ENCODE measurements at places on chromosomes 12 and 14.

DNA sequence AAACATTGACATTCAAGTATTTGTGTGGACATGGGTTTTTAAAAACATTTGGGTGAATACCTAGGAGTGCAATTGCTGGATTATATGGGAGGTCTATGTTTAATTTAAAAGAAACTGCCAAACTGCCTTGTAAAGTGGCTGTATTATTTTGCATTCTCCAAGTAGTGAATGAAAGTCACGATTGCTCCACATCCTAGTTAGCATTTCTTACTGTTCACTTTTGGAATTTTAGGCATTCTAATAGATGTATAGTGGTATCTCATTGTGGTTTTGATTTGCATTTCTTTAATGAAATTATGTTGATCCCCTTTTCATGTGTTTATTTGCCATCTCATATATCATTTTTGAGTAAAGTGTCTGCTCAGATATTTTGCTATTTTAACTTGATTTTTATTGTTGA, 159.5 kb downstream of the FOXG1 start:
- no peak for DNase-seq

DNA sequence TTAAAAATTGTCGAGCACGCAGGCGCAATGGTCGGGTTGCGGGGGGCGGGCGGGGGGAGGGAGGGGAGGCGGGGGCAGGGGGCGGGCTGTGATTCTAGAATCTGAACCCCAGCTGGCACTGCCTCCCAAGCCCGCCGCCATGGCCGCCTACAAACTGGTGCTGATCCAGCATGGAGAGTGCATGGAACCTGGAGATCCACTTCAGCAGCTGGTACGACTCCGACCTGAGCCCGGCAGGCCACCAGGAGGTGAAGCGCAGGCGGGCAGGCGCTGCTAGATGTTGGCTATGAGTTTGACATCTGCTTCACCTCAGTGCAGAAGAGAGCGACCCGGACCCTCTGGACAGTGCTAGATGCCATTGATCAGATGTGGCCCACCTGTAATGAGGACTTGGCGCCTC, 118.4 kb downstream of the NTN4 start:
- DNase-seq, result no peak

DNA sequence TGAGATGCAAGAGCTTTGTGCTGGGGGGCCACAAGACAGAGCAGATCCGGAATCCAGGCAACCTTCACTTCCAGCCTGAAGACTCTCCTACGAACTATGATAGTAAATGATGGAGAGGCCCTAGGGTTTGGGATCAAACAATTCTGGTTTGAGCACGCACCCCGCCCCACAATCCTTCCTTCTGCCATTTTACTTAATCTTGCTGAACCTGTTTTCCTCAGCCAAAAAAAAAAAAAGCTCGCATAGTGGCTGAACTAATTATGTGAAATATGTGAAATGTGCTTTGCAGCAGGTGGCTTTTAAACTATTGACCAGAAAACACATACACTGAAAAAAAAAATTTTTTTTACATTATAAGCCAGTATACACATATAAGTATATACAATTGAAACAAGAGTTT, 667 bp upstream of the ITFG2 start:
- DNase-seq, result no peak

DNA sequence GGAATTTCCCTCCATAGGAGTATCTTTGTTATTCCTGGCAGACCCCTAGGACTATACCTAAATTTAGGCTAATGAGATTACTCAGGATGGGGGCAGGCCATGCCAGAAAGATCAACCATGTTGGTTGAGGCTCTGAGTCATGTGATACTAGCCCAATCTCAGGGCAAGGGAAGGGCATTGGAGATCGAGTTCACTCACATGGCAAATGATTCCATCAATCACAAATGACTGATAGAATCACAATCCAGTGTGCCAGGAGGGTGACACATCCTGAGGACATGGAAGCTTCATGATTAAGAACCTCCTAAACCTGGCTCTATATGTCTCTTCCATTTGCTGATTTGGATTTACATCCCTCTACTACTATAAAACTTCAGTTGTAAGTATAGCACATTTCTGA, 182.3 kb downstream of the NTF3 start:
- DNase-seq, result no peak

DNA sequence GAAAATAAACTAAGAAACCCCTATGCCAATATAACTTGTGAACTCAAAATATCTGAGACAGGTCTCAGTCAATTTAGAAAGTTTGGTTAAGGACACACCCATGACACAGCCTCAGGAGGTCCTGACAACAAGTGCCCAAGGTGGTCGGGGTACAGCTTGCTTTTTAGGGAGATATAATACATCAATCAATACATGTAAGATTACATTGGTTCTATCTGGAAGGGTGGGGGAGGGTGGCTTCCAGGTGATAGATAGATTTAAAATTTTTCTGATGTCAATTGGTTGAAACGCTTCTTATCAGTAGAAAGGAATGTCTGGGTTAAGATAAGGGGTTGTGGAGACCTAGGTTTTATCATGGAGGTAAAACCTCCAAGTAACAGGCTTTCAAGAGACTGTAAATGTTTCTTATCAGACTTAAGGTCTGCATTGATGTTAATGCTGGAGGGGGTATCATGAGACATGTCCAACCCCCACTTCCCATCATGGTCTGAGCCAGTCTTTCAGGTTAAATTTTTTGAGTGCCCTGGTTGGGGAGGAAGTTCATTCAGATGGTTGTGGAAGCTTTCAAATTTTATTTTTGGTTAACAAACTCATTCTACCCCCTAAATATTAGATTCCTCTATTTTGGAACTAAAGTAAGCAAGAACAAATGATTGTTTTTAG, 82.0 kb upstream of the RASSF8 start:
- no peak for DNase-seq

GRCh38 chr14:94752591-94753436, 17.1 kb downstream of the GSC start:
- DNase-seq, result no peak

- peak; percentile 97 for DNase-seq
These were observed 169.5 kb upstream of the RTL1 start for GRCh38 chr14:101072945-101073597.

GRCh38 chr12:4745249-4745648, 25.0 kb downstream of the GALNT8 start:
- no peak for DNase-seq

DNA sequence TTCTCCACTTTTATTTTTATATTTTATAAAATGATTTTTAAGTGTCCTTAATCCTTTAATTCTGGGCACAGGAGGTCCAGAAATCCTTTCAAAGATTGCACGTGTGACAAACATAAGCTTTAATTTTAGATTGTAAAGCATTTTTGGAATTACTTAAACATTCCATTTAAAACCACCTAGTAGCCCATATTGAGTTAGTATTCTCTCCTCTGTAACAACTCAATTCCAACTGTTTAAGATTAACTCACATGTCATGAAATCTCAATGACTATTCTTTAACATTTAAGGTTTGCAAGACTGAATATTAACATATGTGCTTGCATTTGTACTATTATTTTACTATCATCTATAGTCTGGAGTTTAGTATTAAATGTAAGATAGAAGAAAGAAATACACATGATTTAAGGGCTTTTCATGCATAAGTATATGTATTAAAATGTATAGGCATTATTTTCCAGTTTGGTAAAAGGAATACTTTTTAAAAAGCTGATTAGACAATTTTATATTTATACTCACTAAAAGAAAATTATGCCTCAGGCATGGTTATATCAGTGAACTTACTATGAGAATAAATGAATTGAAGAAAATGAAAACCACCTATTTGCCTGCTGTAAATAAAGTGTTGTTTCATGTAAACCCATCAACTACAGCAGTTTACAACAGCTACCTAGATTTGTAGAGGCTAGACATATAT, 776.9 kb downstream of the SLC6A15 start:
- DNase-seq, result no peak

DNA sequence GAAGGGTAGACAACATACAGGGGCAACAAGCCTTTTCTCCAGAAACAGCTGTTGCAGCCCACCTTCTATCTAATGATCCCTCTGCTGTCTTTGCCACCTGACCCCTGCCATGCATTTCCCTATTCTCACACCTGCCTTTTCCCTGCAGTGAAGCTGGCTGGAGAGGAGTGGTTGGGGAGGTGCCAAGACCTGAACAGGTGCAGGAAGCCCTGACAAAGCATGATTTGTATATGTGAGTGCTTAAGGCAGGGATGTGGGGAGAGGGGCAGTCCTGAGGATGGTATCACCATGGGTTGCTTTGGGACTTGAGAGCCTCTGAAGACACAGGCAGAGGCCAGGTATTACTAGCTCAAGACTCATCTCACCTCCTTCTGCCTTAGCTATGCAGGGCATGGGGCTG, 2.9 kb upstream of the PFDN5 start:
- DNase-seq, result no peak

DNA sequence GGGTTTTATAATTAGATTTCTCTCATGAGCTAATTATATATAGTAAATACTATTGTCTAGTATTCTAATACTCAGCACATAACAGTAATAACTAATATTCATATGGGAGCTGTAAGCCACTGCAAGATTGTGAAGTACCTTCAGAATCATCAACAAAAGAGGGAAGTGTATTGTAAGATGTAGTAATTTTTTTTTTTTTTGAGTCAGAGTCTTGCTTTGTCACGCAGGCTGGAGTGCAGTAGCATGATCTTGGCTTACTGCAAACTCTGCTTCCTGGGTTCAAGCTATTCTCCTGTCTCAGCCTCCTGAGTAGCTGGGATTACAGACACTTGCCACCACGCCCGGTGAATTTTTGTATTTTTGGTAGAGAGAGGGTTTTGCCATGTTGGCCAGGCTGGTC, 3.1 kb downstream of the GPR33 start:
- DNase-seq, result no peak

GRCh38 chr12:2606186-2606910, 188.4 kb upstream of the FKBP4 start:
- no peak for DNase-seq

DNA sequence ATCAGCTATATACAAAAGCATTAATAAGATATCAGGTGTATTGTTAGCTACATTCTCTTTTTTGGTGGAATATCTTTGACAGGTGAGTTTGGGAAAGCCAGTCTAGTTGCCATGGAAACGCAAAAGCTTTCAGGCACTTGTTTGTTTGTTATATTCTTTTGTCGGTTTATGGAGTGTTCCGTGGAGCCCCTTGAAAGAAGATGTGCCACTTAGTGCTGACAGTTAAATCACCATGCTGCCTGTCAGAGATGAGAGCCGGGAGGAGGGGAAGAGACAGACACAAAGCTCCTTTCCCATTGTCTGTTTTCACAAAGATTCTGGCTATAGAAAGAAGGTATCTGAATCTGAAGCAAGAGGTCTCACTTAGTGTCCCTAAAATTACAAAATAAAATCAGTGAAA, 170.8 kb downstream of the SNAPC1 start:
- DNase-seq, result no peak

GRCh38 chr12:124381456-124382296, 86.8 kb downstream of the RFLNA start:
- DNase-seq, result peak; percentile 79

GRCh38 chr12:113285679-113286610, 49.0 kb downstream of the SLC8B1 start:
- no peak for DNase-seq

- DNase-seq, result no peak
These were observed 117.3 kb upstream of the CAND1 start for GRCh38 chr12:67151886-67152285.

DNA sequence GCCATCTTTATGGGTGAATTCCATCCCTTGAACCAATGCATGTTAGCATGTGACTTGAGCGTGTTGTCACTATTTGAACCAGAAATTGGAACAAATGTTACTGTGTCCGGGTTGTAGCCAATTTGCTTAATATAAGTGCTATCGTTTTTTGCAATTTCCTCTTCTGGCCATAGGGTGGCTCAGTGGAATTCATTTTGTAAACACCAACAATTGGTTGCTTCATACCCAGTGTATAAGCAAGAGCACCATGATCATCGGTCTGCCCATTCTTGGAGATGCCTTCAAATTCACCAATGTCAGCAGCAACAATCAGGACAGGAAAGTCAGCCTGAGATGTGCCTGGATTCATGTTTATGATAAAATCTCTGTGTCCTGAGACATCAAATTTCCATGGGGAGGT, 5.0 kb upstream of the NEDD1 start:
- peak; percentile 16 for DNase-seq

GRCh38 chr14:26401179-26401968, 196.5 kb downstream of the NOVA1 start:
- no peak for DNase-seq

GRCh38 chr14:104117341-104118005, 20.9 kb upstream of the KIF26A start:
- no peak for DNase-seq

- DNase-seq, result no peak
These were observed 104.4 kb upstream of the CCDC196 start for GRCh38 chr14:66381755-66382154.

- no peak for DNase-seq
These were observed 317.6 kb downstream of the CCDC91 start for GRCh38 chr12:28507867-28508266.

All from fibroblast of mammary gland (primary cell).